ENCODE measurements at places on chromosomes 13 and 19.

DNA sequence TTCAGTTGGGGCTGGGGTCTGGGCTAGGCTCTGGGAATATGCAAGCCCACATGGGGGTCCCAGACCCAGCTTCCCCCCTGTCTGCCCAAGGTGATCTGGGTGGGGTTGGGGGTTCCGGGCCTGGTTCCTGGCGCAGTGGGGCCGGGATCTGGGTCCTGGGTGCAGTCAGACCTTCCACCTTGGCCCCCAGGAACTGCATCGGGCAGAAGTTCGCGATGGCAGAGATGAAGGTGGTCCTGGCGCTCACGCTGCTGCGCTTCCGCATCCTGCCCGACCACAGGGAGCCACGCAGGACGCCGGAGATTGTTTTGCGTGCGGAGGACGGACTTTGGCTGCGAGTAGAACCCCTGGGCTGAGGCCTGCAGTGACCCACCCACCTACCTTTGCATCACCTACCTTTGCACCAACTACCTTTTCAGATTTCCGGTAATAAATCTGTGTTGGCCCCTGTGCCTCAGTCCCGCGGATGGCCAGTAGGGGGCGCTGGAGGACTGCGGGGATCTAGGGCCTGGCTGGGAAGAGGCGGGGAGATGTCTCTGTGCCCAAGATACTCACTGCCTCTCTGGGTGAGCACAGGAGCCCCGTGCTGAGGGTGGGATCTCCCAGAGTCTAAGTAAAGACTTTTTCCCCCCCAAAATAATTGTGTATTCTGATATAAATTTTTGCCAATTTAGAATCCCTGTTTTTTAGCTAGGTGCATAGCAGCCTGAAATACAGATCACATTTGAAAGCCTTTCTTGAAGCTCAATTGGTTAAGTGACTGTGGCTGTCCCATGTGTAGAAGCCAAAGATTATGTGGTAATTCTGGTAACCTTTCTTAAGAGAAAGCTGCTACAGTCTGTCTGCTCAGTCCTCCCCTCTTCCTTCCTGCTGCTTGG is 11.5 kb upstream of the CYP4F3 start:
- peak; percentile 79 for DNase-seq

- DNase-seq: peak; percentile 83
Observed at GRCh38 chr19:8334458-8335342, 8.4 kb downstream of the KANK3 start.

- no peak for DNase-seq
Observed at GRCh38 chr19:6608940-6609339, 18.0 kb upstream of the CD70 start.

- no peak for DNase-seq
Observed at GRCh38 chr19:11115042-11115441, 25.8 kb downstream of the LDLR start.

- DNase-seq: no peak
Observed at GRCh38 chr13:40756042-40756441, 14.9 kb downstream of the MRPS31 start.

- DNase-seq: no peak
Observed at GRCh38 chr13:110413016-110413675, 106.1 kb downstream of the COL4A2 start.

- DNase-seq: no peak
Observed at GRCh38 chr19:16519230-16519687, 23.0 kb downstream of the CHERP start.

DNA sequence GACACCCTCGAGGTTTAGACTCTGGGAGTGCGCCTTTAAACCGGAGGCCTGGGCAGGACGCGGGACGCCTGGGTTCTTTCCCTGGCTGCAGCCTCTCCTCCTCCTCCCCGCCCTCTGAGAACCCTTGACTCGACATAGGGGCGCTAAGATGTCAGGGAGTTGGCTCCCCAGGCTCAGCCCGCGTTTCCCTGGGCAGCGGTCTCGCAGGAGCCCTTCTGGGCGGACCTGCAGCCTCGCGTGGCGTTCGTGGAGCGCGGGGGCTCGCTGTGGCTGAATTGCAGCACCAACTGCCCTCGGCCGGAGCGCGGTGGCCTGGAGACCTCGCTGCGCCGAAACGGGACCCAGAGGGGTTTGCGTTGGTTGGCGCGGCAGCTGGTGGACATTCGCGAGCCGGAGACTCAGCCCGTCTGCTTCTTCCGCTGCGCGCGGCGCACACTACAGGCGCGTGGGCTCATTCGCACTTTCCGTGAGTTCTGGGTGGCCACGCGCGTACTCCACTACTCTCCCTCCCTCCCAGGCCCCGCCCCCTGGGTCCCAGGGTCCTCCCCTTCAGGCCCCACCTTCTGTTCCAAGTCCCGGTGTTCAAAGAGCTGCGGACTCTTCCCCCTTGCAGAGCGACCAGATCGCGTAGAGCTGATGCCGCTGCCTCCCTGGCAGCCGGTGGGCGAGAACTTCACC is 1.3 kb downstream of the ICAM5 start:
- peak; percentile 39 for DNase-seq

DNA sequence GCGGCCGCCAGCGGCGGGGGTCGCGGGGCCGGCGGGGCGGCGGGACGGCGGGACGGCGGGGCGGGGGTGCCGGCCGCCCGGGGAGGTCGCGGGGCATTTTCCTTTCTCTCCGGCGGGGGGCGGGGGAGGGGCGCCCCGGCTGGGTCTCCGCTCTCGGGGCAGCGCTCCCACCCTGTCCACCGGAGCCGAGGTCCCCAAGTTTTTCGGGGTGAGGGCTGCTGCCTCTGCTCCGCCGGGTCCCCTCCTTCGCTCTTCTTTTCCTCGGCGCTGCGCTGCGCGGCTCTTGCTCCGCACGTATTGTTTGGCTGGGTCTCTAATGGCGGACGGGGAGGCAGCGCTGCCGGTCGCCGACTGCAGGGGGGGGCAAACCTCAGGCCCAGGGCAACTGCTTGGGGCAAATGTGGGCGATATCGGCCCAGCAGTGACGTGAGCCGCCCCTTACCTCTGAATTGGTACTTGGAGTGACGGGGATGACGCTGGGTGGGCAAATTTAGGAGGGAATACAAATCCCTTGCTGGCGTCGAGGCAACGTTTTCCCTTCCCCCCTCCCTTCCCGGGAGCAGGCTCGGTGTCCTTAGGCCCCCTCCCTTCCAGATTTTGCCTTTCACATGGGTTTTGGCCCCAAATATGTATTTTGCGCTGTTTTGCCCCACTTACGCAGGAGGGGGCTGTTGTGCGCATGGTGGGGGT is 759 bp downstream of the ZMYM2 start:
- peak; percentile 76 for DNase-seq

- DNase-seq: no peak
Observed at GRCh38 chr13:22812793-22813192, 368.0 kb upstream of the SGCG start.

DNA sequence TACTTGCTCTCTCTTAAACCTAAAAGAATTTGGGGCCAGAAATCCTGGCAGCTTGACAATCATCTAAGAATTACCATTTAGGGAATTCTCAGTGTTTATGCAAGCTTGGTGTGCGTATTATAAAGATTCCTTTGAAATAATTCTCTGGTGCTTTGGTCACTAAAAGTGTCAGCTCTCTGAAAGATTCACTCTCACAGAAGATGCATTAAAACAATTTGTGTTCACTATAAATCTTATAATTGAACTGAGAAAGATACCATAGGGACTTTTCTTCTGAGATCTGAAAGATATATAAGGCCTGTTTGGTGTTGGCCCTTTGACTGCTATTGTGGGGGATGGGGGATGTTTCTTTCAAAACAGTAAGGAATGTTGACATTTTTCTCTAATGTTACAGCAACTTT is 27.3 kb downstream of the EPSTI1 start:
- no peak for DNase-seq

- peak; percentile 90 for DNase-seq
Observed at GRCh38 chr19:19145684-19146608, 7.7 kb upstream of the TMEM161A start.

DNA sequence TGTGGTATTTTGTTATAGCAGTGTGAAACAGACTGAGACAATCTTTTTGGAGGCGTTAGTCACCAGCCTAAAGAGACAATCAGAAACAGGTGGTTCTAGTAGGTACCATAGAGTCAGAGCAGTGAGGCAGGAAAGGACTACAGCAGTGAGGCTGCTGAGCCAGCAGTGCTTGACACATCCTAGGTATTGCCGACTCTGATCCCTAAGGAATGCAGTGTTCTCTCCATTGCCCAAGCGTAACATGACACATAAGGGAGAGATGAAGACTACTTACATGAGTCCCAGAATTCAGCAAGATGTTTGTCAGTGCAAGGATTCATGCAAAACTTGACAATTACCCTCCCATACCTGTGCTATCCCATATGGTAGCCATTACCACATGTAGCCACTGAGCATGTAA is 62.4 kb upstream of the XPO4 start:
- no peak for DNase-seq

All from ELF-1 (cell line).